ENCODE measurements at places on chromosomes 6 and 20.
A peak's percentile ranks its signal among the peaks of the same experiment; 100 is the strongest.

- no peak for DNase-seq
These were observed 57.2 kb downstream of the TBX18 start for GRCh38 chr6:84707171-84707570.

GRCh38 chr6:45930420-45931040 lies 85.1 kb downstream of the CLIC5 start:
- DNase-seq, result peak; percentile 2

- no peak for DNase-seq
These were observed 88.5 kb upstream of the ADGRB3 start for GRCh38 chr6:68546620-68547019.

DNA sequence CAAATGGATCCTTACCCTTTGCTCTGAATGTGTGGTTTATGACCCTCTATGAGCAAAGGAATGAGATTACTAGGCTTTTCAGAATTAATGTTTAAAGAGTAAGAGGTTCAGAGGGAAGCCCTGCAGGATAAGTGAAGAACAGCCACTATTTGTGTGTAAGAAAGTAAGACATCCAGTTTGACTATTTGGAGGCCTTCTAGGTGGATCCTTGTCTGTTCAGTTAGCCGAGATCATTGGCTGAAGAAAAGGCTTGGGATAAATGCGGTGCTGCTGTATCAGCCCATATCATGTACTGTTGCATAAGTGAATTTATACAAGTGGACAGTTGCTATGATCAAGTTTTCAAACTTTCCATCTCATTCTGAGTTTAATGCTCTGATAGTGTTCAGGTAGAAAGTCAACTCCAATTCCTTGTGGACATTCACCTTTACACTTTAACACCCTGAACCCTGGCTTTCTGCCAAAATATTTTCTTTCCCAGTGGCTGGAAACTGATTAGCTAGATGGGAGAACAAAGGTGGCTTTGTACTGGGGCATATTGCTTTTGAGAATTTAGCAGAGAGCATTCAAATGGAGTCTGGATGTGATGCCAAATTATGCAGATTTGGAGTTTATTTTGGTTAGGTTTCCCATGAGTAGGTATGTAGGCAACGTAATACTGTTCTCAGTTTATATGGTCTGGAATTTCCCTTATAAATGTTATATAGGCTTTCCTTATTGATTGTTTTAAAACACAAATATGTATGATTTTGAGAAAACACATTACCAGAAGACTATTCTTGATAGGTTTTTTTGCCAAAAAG lies 15.0 kb downstream of the PARD6B start:
- DNase-seq, result no peak

- DNase-seq, result no peak
These were observed 88.1 kb upstream of the STMND1 start for GRCh38 chr6:17013701-17014100.

DNA sequence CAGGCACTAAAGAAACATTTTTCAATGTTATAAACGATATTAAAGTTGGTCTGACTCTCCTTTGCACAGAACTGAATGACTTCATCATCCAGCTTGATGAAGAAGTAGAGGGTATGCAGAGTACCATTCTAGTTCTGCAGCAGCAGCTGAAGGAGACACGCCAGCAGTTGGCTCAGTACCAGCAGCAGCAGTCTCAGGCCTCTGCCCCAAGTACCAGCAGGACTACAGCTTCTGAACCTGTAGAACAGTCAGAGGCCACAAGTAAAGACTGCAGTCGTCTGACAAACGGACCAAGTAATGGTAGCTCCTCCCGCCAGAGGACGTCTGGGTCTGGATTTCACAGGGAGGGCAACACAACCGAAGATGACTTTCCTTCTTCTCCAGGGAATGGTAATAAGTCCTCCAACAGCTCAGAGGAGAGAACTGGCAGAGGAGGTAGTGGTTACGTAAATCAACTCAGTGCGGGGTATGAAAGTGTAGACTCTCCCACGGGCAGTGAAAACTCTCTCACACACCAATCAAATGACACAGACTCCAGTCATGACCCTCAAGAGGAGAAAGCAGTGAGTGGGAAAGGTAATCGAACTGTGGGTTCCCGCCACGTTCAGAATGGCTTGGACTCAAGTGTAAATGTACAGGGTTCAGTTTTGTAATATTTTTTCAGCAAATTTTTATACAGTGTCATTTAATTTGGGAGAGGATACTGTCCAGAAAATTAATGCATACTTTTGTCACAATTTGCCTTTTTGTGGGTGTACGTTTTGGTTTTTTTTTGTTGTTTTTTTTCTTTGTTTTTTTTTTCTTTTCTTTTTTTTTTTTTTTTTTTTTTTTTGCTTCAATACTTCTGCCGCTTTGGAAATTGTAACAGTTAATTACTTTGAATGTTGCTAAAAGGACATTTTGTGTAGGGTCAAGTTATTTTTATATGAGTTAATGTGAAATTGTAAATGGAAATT lies 6.6 kb upstream of the ACAT2 start:
- no peak for DNase-seq

DNA sequence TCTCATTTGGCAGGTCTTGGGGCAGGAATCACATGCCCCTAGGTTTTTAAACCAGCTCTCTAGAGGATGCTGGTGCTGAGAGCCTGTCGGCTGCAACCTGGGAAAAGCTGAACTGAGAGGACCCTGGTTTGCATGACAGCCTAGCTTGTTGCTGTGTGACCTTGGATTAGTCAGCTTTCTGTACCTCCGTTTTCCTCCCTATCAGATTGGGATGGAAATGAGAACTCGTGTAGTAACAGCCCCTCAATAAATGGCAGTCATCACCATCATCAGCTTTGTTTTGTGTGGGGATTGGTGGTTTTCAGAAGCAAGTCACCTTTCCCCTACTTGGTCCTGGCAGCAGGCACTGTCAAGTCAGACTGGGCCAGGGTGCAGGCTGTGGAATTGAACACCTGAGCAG lies 75.2 kb upstream of the MYL9 start:
- no peak for DNase-seq

GRCh38 chr20:50271176-50271575 lies 80.5 kb downstream of the CEBPB start:
- no peak for DNase-seq

DNA sequence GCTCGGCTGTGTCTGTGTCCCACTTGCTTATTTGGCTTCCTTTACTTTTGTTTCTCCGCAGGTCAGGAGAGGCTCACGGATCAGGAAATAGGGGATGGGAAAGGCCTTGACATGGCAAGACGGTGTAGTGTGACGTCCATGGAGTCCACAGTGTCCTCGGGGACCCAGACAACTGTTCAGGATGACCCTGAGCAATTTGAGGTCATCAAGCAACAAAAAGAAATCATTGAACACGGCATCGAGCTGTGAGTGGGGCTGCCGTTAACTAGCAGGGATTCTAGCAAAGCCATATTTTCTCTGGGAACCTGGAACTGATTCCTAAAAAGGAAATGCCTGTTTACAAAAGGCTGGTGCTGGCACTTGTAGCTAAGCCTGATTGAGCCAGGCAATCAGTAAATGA lies 54.4 kb downstream of the ARFGEF2 start:
- DNase-seq, result no peak

DNA sequence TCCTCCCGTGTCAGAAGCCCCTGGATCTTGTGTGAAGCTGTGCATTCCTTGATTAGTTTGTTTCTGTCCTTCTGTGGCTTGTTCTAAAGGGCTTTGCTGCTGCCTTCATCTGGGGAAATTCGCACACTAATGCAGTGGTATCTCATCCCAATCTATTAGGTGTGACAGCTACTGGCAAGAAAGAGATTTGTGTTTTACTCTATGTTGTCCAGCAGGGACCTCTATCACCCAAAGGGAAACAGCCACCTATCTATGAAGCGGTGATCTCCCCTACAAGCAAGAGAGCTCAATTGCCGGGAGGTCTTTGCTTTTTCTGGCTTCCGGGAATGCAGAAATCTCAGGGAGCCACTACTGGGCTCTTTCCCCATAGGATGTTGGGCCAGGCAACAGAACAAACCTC lies 151.8 kb downstream of the NRN1 start:
- DNase-seq, result no peak

GRCh38 chr6:85679445-85680123 lies 36.9 kb upstream of the SYNCRIP start:
- DNase-seq, result no peak

GRCh38 chr6:18023891-18024290 lies 36.5 kb upstream of the KIF13A start:
- no peak for DNase-seq

DNA sequence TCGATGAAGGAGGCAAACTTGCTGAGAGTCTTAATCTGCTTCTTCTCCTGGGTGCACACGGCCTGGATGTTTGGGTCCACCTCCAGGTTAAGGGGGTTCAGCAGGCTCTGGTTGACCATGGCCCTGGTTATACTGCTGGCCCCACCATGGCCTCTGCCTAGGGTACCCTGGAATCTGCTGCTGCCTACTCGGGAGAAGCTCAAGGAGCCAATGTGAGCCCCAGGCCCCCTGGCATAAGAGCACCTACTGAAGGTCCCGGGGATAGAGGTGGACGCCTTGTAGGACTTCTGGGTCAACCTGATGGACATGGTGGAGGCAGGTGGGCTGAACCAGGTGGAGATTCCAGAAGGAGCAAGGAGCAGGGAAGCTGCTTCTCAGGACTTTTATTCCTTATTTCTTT lies 17.9 kb upstream of the FKBP1C start:
- DNase-seq, result no peak

- no peak for DNase-seq
These were observed 348.1 kb downstream of the CDC5L start for GRCh38 chr6:44735630-44735963.

DNA sequence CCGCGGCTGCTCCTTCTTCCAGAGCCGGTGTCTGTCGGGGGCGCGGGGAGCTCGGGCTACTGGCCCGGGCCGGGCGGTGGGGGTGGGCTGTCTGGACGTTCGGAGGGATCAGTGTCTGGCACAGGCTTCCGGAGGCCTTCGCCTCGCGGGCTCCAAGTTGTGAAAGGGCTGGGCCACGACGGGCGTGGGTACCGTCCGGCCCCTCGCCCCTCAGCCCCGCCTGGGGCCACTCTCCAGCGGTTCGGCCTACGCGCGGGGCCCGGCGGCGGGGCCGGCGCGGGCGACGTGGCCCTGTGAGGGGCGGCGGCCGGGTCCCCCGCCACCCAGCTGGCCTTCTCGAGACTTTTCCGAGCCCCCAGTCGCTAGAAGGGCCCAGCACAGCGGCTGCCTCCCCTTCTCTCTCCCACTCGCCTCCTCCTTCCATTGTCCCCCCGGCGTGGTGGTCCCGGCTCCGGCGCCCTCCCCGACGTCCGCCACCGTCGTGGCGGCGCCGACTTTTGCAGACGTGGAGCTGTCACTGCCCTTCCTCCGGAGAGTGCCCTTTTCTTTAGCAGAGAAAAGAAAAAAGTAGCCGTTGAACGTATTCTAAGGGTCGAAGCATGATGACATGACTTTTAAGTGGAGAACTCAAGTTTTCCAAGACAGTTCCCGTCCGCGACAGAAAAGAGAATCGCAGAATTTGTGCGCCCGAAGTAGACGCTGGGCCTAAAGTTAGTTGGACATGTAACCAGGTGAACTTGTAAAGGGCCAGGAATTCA lies 571 bp downstream of the ITCH start:
- no peak for DNase-seq

Measured in caudate nucleus (tissue), 63 donors.